CD4-positive, alpha-beta T cell treated with Interleukin-12 subunit alpha and Interleukin-12 subunit beta, for 1 hour (primary cell): ENCODE measurements at places on chromosomes 5 and 9.

DNA sequence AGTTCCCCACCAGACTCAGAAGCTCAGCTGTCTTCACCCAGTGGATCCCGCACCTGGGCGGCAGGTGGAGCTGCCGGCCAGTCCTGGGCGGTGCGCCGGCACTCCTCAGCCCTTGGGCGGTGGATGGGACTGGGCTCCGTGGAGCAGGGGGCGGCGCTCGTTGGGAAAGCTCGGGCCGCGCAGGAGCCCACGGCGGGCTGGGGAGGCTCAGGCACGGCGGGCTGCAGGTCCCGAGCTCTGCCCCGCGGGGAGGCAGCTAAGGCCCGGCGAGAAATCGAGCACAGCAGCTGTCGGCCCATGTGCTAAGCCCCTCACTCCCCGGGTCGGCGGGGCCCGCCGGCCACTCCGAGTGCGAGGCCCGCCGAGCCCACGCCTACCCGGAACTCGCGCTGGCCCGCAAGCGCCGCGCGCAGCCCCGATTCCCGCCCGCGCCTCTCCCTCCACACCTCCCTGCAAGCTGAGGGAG is 560.0 kb downstream of the BRINP1 start:
- no peak for DNase-seq

GRCh38 chr9:112184946-112185345 is 9.8 kb upstream of the SUSD1 start:
- no peak for DNase-seq

GRCh38 chr5:68335075-68335474 is 119.5 kb downstream of the PIK3R1 start:
- DNase-seq, result no peak

DNA sequence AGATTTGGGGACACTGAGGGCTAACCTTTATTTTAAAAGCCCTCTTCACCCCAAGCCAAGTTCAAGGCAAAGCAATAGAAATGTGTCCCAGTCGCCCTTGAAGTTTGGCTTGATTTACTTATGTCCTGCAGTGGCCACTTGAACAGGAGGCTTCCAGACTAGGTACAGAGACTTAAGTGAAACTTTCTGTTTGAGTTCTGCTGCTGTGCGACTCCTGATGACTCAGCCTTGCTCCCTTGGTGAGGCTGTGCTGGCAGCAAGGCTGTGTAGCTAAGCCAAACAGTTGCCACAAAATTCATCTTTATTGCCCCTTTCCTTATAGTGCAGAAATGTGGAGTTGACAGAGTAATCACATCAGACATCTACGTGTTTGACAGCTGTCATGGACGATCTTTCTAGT is 68.8 kb upstream of the NTRK2 start:
- DNase-seq, result no peak

DNA sequence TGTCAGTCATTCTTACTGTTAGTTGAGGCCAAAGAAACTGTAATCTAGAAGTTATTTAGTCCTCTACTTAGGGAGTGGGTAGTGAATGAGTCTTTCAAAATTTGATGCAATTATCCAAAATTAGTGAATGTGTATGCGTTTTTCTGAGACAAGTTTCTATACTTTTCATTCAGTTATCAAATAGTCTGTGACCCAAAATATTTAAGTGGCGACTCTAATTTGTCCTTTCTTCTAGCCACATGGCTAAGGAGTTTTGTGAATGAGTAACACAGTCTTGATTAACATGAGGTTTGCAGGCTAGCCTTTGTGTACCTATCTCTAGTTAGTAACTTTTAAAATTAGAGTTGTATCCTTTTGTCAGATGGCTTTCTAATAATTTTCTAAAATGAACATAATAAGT is 45.6 kb downstream of the COMMD10 start:
- no peak for DNase-seq

GRCh38 chr5:143151056-143151700 is 252.3 kb downstream of the NR3C1 start:
- DNase-seq, result no peak

GRCh38 chr5:159735036-159735435 is 181.2 kb upstream of the ADRA1B start:
- DNase-seq, result no peak

- DNase-seq, result no peak
Measured at GRCh38 chr5:82314964-82315758, 37.0 kb upstream of the RPS23 start.

DNA sequence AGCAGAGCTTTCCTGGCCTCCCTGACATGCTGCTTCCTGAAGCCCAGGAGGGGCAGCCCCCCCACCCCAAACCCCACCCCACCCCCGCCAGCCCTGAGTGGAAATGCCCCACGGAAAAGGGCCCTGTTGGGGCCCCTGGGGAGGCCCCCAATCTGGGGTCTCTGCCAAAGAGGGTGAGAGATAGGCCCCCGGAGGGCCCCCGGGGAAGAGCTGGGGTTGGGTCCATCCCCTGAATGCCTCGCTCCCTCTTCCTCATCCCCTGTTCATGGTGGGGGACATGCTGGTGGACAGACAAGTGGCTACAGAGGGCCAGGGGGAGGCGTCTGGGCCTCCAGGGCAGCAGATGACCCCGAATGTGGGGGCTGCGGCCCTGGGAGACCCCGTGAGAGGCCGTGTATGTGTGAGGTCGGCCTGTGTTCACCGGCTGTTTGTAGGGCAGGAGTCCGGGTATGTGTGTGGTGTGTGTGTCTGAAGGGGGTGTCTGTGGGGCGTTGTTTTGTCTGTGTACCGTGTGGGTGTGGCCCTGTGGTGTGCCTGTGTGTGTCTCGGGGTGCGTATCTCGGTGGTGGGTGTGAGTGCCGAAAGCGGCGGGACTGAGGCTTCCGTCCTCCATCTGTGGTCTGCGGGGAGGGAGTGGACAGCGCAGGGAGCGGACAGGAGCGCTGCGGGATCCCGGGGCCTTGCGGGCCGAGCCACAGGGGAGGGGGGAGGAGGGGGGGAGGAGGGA is 11.3 kb downstream of the C9orf50 start:
- DNase-seq, result peak; percentile 86

GRCh38 chr5:151799407-151799806 is 27.7 kb downstream of the G3BP1 start:
- DNase-seq, result no peak

GRCh38 chr5:181153814-181154213 is 6.4 kb downstream of the OR2V2 start:
- DNase-seq, result no peak

DNA sequence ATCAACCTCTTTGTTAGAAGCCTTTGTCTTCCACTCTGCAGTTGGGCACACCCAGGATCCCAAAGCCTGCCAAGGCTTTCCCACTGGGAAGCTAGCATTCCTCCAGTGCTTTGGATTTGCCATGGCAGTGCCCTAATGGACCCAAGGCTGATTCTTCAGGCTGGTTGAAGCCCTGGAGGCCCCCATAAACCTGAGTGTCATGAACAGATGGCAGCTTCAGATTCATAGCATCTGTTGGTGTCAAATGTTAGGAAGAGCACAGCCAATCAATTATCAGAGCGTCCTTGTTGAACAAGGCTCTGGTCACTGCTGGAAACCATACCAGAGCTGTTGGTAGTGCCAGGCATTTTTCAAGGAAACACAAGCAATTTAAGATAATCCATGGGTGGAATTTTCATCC is 241.1 kb upstream of the KLF4 start:
- no peak for DNase-seq

DNA sequence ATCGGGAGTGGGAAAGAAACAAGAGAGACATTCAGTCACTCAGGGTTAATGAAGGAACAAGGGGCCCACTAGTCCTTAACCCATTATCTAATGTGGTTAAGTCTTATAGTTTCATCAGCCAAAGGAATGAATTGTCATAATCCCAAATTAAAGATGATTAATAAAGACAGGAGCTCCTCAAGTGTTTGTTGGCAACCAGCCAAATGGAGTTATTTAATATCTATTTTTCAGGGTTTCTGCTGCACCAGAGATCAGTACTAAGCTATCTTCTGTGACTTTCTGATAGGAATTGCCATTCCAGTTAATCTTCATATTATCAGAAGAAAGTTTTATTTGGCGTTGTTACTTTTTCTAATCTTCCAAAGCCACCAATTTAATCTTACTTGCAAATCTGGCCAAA is 34.0 kb upstream of the FCHO2 start:
- no peak for DNase-seq

DNA sequence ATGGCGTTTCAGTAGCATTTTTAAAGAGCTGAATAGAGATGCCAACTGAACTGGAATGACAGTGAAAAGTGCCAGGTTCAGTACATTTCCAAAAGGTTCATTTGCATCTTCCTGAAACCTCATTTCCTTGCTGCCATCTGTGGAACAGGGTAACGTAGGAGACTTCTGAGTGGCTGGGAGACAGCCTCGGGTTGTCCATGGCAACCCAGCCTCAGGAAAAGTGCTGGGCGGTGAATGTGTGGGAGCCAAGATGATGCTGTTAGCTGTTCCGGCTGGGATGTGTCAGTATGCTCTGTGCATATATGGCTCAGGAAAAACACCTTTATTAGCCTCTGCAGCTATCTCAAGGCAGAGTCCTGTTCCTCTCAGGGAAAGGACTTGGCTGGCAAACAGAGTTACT is 87.5 kb downstream of the KLHL3 start:
- no peak for DNase-seq

- DNase-seq, result peak; percentile 85
Measured at GRCh38 chr9:133127340-133127981, 6.4 kb upstream of the RALGDS start.

DNA sequence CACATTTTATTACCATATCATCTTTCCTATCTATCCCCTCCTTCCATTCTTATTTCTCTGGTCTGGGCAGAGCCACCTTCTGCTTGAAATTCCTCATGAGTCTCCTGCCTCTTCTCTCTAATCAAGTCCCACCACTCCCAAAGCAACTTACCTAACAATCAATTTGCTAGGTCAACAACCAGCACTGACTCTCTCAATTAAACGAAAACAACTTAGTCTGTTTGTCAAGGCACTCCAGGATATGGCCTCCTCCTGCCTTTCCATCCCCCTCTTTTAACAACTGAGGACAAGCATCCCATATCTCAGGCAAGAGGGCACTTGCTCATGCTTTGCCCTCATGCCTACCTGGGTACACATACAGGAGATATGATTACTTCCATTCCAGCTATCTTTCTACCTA is 47.4 kb downstream of the HCN1 start:
- DNase-seq, result no peak
